ENCODE measurements at places on chromosomes 3 and 15. TPM values are rescaled to one million over a fixed set of nuclear protein-coding genes. Genes with fewer than 3 reads are reported as not detected.
A peak's percentile ranks its signal among the peaks of the same experiment; 100 is the strongest.

ZMYND10 gene
- total RNA-seq = 11.4 TPM

NMNAT3 gene
- 17.2 TPM for total RNA-seq

COL6A5 gene
- total RNA-seq = 1.7 TPM

GPR87 gene
- not detected for total RNA-seq

SH2D7 gene
- total RNA-seq = not detected

PSTPIP1 gene
- 1.3 TPM for total RNA-seq

- DNase-seq = no peak
Observed at GRCh38 chr3:128787256-128788253, 61.6 kb downstream of the RAB7A start.

GRCh38 chr3:98712726-98713125 lies 50.4 kb upstream of the ST3GAL6 start:
- DNase-seq = no peak

- DNase-seq = no peak
Observed at GRCh38 chr15:73771385-73772045, 18.4 kb upstream of the INSYN1 start.

DNA sequence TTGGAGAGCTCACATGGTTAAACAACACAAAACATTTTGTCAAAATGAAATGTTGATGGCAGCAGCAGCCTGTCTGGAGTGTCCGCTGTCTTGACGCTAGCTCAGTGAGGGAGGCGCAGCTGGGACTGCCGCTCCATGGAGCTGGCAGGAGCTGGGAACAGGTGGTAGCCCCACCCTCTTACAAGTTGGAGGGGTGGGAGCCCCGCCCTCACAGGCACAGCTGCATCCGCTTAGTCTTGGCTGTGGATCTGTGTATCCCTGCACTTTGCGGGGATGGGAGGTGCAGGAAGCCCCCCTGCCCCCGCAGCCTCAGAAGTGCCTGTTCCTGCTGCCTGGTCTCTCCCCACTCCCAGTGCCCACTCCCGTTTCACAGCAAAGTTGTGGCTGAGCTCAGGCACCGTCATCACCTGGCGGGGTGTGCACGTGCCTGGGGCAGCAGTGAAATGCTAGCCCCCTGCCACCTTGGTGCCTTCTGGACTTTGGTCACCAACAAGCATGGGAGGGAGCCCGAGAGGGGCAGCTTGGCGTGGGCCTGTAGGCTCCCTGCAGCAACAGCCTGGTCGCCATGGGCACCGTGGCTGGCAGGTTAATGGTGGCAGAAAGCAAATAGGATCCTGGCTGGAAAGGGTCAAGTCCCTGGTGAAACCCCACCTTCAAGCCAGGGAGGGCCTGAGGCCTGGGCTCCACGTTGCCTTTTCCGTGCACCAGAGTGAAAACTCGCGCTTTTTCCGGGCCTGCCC lies 53.8 kb upstream of the CADM2 start:
- DNase-seq = no peak

DNA sequence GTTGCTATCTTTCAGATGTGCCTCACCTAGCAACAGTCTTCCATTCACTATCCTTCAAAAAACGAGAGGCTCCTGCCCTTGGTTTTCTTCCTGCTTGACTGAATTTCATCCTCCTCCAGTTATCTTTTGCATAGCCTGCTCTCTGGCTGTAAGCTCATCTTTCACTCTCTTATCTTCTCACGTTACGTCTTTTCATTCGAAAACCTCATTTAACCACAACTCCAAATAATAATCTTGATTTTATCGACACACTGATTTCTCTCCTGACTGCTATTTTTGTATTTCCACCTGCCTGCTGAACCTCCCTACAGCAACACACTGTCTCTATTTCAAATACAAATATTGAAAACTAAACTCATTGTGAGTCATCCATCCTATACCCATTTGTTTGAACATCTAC lies 230.7 kb upstream of the TMC3 start:
- no peak for DNase-seq

DNA sequence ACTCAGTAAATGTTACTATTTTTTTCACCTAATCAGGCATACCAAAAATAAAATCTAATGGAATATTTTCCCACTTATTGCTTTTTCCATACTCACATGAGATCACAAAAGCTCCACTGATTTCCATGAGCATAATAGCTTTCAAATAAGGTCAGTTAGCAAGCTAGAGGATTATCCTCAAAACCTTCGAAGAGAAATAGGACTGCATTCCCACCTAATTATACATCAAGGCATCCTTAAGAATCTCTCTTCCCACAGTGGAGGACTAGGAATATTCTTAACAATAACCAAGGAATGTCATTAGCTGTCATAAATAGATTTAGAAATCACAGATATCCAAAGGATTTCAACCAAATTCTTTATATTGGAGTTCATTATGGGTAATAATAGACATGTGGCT lies 127.9 kb upstream of the STT3B start:
- no peak for DNase-seq

DNA sequence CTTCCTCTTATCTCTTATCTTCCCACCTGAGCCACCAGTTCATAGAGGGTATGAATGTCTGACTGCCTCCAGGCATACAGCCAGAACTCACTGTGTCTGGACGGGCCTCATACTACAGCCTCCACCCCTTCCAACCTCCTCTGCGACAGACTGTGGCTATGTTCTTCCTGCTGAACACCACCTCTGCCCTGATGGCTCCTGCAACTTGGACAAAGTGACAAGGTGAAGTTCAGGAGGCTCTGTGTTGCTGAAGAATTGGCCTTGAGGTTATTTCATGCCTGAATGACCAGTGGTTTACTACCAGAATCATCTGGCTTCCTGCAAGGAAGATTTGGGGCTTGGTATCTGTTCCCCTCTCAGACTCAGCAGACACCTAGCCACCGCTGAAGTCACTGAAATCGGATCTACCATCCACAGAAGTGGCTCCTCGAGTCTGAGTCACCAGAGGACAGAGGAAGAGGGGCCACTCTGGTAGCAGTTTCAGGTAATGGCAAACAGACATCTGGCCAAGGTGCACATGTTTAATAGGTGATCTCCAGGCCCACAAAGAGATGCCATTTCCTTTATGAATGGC lies 14.2 kb upstream of the ULK3 start:
- no peak for DNase-seq

DNA sequence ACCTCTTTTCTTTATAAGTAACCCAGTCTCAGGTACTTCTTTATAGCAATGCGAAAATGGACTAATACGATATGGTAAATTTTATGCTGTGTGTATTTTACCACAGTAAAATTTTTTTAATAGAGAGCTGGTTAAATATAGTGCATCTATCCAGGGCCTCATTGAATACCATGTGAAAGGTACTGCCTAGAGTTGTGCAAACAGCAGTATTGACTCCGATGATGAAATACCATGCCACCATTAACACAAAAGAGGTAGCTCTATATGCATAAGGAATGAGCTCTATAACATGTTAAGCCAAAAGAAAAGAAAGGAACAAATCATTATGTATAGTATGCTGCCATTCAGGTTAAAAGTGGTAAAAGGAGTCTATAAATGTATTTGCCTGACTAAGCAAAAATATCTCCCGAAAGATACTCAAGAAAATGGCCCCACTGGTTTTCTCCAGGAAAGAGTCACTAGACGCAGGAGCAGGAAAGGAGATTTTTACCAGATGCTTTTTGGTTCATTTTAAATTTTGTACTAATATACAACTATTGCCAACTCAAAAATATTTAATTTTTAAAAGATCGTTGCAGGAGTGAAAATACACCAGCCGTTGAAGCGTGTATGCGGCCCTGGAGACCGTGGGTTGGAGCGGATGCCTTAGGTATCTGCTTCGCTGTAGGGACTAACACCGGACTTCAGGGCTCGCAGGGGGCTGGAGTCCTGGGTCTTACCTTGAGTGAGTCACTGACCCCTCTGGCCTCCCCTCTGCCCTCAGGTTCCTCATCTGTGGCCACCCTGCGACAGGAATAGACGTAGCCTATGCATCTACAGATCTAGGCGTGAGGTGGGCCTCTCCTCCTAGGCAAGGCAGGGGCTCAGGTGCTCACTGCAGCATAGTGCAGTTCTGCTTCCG lies 120.1 kb downstream of the CHSY1 start:
- DNase-seq = no peak

DNA sequence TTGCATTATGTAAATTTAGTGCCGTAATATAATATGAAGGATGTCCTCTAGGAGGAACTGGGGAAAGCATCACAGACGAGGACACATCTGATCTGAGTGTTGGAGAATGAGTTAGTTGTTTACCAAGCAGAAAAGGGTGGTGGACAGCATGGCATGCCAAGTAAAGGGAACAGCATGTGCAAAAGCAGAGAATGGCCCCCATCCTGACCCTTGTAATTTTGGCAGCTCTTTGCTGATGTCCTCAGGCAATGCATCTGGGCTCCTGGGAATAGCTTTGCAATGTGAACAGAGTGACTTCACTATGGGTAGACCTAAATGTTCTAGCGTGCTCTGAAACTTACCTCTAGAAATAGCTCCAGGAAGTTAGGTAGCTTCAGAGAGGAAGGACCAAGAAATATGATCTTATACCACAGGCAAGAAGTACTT lies 263.3 kb downstream of the LPP start:
- no peak for DNase-seq

DNA sequence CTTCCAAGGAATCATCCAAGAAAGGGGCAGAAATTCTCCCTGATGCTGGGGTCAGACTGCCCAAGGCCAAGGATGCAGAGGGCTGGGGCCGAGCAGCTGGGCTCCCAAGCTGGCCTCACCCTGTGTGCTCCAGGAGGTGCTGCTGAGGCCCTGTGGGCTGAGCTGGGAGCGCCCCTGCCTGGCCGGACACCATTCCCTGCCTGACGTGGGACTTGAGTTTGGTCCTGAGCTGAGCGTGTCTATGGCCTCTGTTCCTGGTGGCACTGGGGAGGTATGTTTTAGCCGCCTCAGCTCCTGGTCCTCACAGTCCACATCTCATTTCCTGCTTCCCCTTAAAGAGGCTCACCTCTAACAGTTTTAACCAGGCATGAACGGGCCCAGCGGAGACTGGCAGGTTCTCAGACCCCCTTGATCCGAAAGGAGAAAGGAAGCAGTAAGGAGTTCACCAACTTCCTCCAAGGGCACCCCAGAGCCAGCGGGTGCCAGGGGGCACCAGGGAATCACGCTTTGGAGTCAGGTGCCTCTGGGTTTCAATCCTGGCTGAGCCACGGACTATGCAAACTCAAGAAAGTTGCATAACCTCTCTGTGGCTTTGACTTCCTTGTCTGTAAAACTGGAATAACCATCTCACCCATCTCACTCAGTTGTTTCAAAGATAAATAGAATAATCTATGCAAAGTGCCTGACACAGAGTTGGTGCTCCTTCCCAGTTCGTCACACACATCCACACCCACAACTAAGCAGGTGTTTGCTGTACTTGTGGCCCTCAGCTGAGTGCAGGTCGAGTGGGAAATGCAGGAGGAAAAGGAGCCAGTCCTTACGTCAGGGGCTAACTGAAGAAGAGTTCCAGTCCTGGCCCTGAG lies 48.6 kb downstream of the SLC12A8 start:
- no peak for DNase-seq

DNA sequence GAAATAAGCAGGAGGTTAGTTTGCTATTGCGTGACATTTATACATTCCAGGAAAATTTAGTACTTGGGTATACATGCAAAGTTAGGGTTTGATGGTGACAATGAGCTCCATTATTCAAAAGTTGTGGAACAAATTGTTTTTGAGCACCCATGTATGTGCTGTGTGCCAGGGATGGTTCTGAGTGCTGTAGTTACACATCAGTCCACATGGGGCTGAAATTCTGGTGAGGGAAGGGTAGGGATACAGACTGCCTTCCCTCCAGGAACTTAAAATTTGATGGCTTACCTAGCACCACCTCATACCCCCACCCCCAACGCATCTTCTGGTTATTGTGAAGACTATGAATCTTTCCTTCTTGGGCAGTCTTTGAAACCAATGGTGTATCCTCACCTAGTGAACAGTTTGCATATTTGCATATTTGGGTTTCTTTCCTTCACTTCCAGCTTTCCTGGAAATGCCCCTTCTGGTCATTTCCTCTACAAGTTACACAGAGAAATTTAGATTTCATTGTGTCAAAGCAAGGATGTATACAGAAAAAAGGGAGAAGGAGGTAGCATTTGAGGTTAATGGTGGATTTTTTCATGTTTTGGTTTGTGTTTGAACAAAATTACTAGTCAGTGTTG lies 222.0 kb upstream of the IL12A start:
- DNase-seq = peak; percentile 40

- DNase-seq = no peak
Observed at GRCh38 chr3:61702453-61702852, 141.1 kb downstream of the PTPRG start.

DNA sequence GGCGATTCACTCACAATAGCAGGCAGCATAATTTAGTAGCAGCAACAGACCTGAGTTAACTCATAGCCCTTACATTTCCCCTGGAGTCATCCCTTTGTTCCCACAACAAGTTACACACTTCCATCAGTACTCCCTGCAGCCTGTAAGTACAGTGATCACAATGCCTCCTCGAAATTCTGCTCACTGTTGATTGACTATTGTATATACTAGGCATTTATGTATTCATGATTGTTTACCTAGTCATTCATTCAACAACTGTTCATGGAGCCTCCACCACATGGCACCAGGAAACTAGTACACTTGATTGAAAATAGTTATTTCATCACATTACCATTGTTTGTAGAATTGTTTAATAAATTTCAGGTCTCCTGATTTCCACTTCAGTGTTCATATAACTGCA lies 71.4 kb upstream of the P3H2 start:
- no peak for DNase-seq

DNA sequence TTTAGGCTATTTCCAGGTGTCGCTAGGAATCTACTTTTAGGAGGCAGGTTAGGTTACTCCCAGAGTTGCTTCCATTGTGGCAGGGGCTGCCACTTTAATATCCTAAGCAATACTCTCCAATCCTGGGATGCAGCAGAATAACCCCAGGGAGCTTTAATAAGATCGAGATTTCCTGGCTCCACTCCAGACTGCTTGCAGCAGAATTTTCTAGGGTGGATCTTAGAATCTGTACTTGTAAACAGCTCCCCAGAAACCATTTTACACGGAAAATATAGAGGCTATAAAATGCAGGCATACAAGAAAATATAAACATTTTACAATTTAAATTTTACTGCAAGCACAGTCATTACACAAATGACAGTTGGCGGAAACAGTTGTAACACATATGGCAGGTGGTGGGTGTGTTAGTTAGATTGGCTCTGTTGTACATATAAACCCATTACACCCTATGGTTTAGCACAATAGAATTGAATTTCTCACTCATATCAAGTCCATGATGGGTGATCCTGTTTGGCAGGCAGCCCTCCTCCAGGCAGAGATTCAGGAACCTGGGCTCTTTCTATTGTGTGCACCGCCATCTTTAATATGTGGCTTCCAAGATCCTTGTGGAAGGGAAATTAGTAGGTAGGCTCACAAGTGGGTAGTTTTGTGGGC lies 35.0 kb upstream of the TNFAIP8L3 start:
- no peak for DNase-seq

- DNase-seq = no peak
Observed at GRCh38 chr3:78257951-78258530, 1218.1 kb downstream of the ROBO2 start.

Data from uterus (tissue), 4 donors.